Omental fat pad (tissue), 4 donors: ENCODE measurements at places on chromosomes 16 and 17.

GRCh38 chr16:57471852-57472664 lies 9.6 kb downstream of the POLR2C start:
- no peak for DNase-seq

GRCh38 chr16:29988346-29989075 lies 6.9 kb downstream of the HIRIP3 start:
- DNase-seq, result no peak

GRCh38 chr17:32158870-32159585 lies 16.7 kb downstream of the RHOT1 start:
- DNase-seq, result no peak

GRCh38 chr17:43601280-43602039 lies 55.3 kb upstream of the ETV4 start:
- no peak for DNase-seq

GRCh38 chr17:8892338-8892690 lies 24.8 kb upstream of the PIK3R6 start:
- no peak for DNase-seq

GRCh38 chr16:79856581-79856980 lies 256.0 kb upstream of the MAF start:
- no peak for DNase-seq

GRCh38 chr17:77178050-77178449 lies 37.3 kb downstream of the SEC14L1 start:
- DNase-seq, result no peak

DNA sequence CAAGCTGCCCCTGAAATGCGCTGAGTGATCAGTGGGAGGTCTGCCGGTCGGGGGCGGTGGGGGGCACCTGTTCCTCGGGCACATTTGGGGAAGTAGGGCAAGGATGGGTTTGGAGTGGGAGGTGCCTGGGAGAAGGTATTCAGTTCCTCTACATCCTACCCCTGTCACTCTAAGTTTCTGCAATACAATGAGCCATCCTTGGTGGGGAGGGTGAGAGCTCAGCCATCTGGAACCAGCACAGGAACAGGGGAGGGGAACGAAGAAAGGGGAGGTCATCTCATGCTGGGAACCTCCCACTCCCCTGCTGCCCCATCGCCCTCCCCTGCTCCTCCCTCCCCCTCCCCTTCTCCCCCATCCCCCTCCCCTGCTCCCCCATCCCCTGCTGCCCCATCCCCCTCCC lies 4.2 kb downstream of the DPH1 start:
- no peak for DNase-seq

- DNase-seq, result no peak
Measured at GRCh38 chr16:27226476-27226875, 23.1 kb downstream of the KDM8 start.

- DNase-seq, result no peak
Measured at GRCh38 chr17:80848449-80849102, 143.1 kb upstream of the CHMP6 start.
